Activated CD8-positive, alpha-beta memory T cell treated with anti-CD3 and anti-CD28 coated beads, Interleukin-2, amount 10 ng/mL, durations not matched to agents 7 days and 5 days (primary cell): ENCODE measurements at places on chromosomes 12 and 14. TPM values are rescaled to one million over a fixed set of nuclear protein-coding genes. Genes with fewer than 3 reads are reported as not detected.

- DNase-seq = no peak
Observed at GRCh38 chr12:55708695-55709233, 1.1 kb upstream of the ITGA7 start.

LRFN5 gene
- total RNA-seq = not detected

GRCh38 chr12:132288516-132289215, 40.7 kb downstream of the GALNT9 start:
- no peak for DNase-seq

NINJ2 gene
- total RNA-seq = 7.4 TPM

RPGRIP1 gene
- total RNA-seq = not detected

GRCh38 chr14:74083784-74084276, 423 bp downstream of the ALDH6A1 start:
- DNase-seq = no peak

SVOP gene
- total RNA-seq = not detected

GRCh38 chr12:51661836-51662235, 70.8 kb downstream of the SCN8A start:
- no peak for DNase-seq
